ENCODE measurements at places on chromosomes 7 and 10. TPM values are rescaled to one million over a fixed set of nuclear protein-coding genes. Genes with fewer than 3 reads are reported as not detected.
A peak's percentile ranks its signal among the peaks of the same experiment; 100 is the strongest.

The CPXM2 gene
- total RNA-seq: not detected

The ZNF425 gene
- 0.91 TPM for total RNA-seq

The FBXO24 gene
- total RNA-seq: 0.80 TPM

The PTTG1IP2 gene
- not detected for total RNA-seq

The EMX2 gene
- total RNA-seq: not detected

The SCRN1 gene
- 4.9 TPM for total RNA-seq

GRCh38 chr7:136294977-136295376, 317.8 kb upstream of the MTPN start:
- no peak for DNase-seq
- H3K27ac ChIP-seq: no peak overlapping the region

DNA sequence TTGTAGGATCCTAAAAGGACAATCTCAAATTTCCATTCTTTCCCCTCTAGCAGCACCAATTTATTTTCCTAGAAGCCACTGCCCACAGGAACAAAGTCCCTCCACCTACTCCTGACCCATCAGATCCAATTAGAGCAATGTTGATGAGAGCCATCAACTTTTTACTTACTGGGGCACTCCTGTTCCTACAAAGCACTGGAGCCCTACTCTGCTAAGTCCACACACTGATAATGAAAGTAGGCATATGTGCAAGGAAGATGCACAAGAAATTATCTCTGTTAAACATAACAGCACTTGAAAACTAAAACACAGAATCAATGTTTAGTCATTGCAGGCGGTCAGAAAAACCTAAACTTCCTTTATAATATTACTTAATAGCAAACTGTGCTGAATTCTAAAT, 3.6 kb downstream of the HERPUD2 start:
- peaks cover 42% of the 10 kb centered on the region for H3K4me1 ChIP-seq
- no peaks in the 10 kb centered on the region for H3K27me3 ChIP-seq
- peak overlapping the region; percentile 96 for H3K4me3 ChIP-seq
- H3K27ac ChIP-seq: peak overlapping the region; percentile 93

DNA sequence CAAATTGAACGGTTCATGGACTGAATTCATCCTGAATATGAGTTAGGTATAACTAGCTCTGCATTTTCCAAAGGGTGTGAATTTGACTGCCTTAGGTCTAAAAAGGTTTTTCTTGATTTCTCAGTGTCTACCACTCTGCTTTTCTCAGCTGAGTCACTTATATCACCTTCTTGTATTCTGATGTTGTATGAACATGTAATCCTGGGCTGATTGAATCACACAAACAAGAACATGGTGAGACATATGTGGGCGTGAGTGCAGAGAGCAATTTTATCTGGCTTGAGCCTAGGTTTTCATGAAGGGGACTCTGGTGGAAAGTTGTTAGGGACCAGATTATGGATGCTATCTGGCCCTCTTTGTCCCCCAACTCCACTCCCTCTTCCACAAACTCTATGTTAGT, 239.8 kb downstream of the SUGCT start:
- H3K27me3 ChIP-seq: no peaks in the 10 kb centered on the region
- H3K27ac ChIP-seq: no peak overlapping the region
- no peaks in the 10 kb centered on the region for H3K4me1 ChIP-seq
- H3K36me3 ChIP-seq: no peaks in the 10 kb centered on the region

DNA sequence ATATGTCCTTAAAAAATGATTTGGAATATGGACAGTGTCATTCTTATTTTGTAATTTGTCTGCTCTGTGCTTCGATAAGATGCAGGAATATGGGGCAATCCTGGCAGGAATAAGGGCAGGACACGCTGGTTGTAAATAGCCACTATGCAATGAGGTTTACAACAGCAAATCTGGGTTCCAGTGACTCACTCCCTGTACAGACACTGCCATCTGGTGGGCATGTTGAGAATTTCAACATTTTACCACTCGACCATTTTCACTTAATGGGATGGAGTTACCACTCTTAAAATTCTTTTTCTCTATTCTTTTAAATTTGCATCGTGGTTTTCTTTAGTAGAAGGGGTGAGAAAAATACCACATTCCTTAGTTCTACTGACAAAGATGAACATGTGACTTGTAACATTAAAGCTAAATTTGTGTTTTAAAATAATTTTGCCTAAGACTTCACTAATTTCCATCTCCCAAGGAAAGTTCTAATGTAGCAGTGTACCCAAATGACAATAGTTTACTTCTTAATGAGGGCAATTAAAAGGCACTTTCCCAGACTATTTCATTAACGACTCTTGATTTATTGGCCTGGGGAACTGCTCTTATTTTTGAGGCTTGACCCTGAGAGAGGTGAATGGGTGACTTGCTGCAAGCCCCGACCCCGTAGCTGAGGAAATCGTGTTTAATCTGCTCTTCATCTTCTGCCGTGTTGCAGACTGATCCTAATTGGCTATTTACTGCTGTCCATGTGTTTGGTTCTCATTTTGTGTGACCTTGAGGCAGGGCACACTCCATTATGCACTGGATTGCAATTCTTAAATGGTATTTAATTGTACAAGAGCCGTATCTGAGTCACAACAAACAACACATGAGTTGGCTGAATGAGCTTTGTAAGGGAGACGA, 173.6 kb upstream of the IMMP2L start:
- H3K4me3 ChIP-seq: no peak overlapping the region
- no peaks in the 10 kb centered on the region for H3K4me1 ChIP-seq
- peaks cover 5% of the 10 kb centered on the region for H3K27me3 ChIP-seq
- DNase-seq: peak; percentile 61
- no peak overlapping the region for H3K27ac ChIP-seq
- H3K36me3 ChIP-seq: no peaks in the 10 kb centered on the region

GRCh38 chr10:86190291-86190690, 176.3 kb downstream of the GRID1 start:
- peaks cover 3% of the 10 kb centered on the region for H3K4me1 ChIP-seq
- H3K27ac ChIP-seq: no peak overlapping the region
- no peak for DNase-seq
- H3K36me3 ChIP-seq: no peaks in the 10 kb centered on the region
- no peak overlapping the region for H3K4me3 ChIP-seq

- peaks cover 5% of the 10 kb centered on the region for H3K4me1 ChIP-seq
- DNase-seq: no peak
- no peak overlapping the region for H3K27ac ChIP-seq
- H3K36me3 ChIP-seq: no peaks in the 10 kb centered on the region
- H3K4me3 ChIP-seq: no peak overlapping the region
Measured at GRCh38 chr7:105738133-105738532, 138.3 kb downstream of the ATXN7L1 start.

GRCh38 chr7:95986178-95986764, 213.9 kb downstream of the DYNC1I1 start:
- H3K27me3 ChIP-seq: peaks cover 17% of the 10 kb centered on the region
- no peaks in the 10 kb centered on the region for H3K4me1 ChIP-seq
- DNase-seq: no peak
- H3K36me3 ChIP-seq: no peaks in the 10 kb centered on the region
- H3K27ac ChIP-seq: no peak overlapping the region

- no peaks in the 10 kb centered on the region for H3K36me3 ChIP-seq
- peaks cover 3% of the 10 kb centered on the region for H3K4me1 ChIP-seq
- no peak for DNase-seq
- H3K27ac ChIP-seq: no peak overlapping the region
Measured at GRCh38 chr10:16527452-16527851, 5.8 kb upstream of the C1QL3 start.

DNA sequence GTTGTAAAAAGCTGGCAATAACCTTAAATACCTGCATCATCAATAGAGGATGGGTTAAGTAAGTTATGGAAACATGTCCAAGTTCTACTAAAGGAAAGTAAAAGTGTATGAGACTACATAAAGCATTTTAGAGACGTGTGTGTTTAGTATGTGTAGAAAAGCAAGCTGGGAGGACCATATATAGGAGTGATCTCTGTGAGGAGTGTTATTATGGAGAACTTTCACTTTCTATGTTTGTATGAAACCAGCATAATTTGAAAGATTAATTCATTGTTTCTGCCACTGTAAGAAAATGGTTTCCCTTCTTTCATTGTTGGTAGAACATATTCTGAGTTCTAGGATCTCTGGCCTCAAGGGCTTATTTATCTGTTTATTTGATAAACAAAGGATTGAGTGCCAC, 19.2 kb upstream of the PDLIM1 start:
- H3K4me3 ChIP-seq: no peak overlapping the region
- H3K4me1 ChIP-seq: peaks cover 23% of the 10 kb centered on the region
- H3K27ac ChIP-seq: no peak overlapping the region
- no peak for DNase-seq
- H3K36me3 ChIP-seq: no peaks in the 10 kb centered on the region

GRCh38 chr7:134636008-134636449, 10.6 kb upstream of the BPGM start:
- H3K36me3 ChIP-seq: peaks cover 10% of the 10 kb centered on the region
- H3K4me1 ChIP-seq: peaks cover 45% of the 10 kb centered on the region
- no peak for DNase-seq
- peak overlapping the region; percentile 8 for H3K4me3 ChIP-seq
- peak overlapping the region; percentile 85 for H3K27ac ChIP-seq

DNA sequence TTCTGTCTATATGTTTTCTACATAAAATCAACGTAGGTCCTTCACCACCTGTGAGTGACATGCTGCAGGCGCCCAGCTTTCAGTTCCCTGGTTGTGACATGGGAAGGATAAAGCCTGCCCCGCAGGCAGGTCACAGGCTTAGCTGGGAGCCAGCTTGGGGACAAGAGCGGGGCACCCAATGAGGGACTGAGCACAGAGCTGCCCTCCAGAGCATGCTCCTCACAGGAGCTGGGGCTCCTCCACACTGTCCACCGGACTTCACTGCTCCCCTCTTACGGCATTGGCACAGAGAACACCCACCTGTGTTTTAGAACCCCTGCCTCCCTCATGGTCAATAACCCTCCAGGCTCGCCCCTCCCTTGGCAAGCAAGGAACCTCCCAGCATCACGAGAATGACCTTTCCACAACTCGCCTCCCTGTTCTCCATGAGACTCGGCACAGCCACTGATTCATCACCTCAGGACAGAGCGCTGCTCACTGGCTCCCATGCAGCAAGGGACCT, 187.1 kb downstream of the TNS3 start:
- H3K4me1 ChIP-seq: no peaks in the 10 kb centered on the region
- no peak for DNase-seq
- no peaks in the 10 kb centered on the region for H3K36me3 ChIP-seq
- no peak overlapping the region for H3K4me3 ChIP-seq
- no peaks in the 10 kb centered on the region for H3K27me3 ChIP-seq

GRCh38 chr7:30479202-30480120, 877 bp upstream of the NOD1 start:
- H3K27me3 ChIP-seq: no peaks in the 10 kb centered on the region
- H3K27ac ChIP-seq: peak overlapping the region; percentile 91
- H3K4me1 ChIP-seq: peaks cover 40% of the 10 kb centered on the region
- peak; percentile 53 for DNase-seq
- H3K4me3 ChIP-seq: peak overlapping the region; percentile 87

DNA sequence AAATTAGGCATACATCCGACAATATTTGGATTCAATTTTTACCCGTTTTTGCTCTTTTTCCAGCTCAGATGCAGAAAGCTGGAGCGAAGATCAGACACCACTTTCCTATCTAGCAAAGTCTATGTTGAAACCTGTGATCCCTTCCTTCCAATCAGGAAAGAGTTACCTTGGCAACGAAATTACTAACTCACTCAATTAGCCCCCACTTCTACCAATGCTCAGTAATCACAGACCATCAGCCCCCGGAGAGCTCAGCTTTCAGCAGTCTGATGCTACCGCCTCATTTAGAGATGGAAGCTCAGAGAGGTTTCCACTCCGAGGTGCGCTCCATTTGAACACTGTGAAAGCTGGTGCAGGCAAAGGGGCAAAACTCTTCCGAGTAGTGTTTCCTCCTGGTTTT, 6.7 kb downstream of the FRAT1 start:
- no peak for DNase-seq
- H3K36me3 ChIP-seq: peaks cover 12% of the 10 kb centered on the region
- H3K27me3 ChIP-seq: no peaks in the 10 kb centered on the region
- peaks cover 48% of the 10 kb centered on the region for H3K4me1 ChIP-seq
- no peak overlapping the region for H3K4me3 ChIP-seq

GRCh38 chr7:29096446-29096730, 49.9 kb downstream of the CPVL start:
- no peaks in the 10 kb centered on the region for H3K36me3 ChIP-seq
- H3K27me3 ChIP-seq: peaks cover 18% of the 10 kb centered on the region
- no peak overlapping the region for H3K4me3 ChIP-seq

- DNase-seq: no peak
- H3K4me1 ChIP-seq: no peaks in the 10 kb centered on the region
- no peaks in the 10 kb centered on the region for H3K36me3 ChIP-seq
- H3K27ac ChIP-seq: no peak overlapping the region
- no peak overlapping the region for H3K4me3 ChIP-seq
Measured at GRCh38 chr7:1758028-1758858, 88.2 kb downstream of the ELFN1 start.

- no peaks in the 10 kb centered on the region for H3K27me3 ChIP-seq
- no peak overlapping the region for H3K4me3 ChIP-seq
- no peak overlapping the region for H3K27ac ChIP-seq
Measured at GRCh38 chr7:74380720-74381119, 73.0 kb upstream of the GTF2IRD1 start.

DNA sequence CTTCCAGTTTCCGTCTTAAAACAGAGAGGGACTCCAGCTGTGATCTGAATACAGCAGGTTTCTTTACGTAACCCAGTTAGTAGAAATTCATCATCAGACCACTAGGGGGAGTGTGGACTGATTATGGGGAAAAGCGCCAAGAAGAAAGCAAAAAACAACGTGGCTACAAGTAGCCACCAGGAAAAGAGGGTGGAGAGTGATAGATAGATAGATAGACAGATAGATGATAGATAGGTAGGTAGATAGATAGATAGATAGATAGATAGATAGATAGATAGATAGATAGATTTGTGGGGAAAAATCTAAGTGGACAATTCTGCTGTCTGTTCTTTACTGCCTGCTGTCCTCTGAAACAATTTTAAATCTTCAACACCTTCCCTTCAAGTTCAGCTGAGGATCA, 12.7 kb upstream of the AKR1B10 start:
- no peak overlapping the region for H3K4me3 ChIP-seq
- DNase-seq: no peak
- no peak overlapping the region for H3K27ac ChIP-seq
- H3K36me3 ChIP-seq: no peaks in the 10 kb centered on the region
- peaks cover 23% of the 10 kb centered on the region for H3K27me3 ChIP-seq

- peaks cover 12% of the 10 kb centered on the region for H3K4me1 ChIP-seq
- peaks cover 7% of the 10 kb centered on the region for H3K36me3 ChIP-seq
- H3K27me3 ChIP-seq: peaks cover 16% of the 10 kb centered on the region
- DNase-seq: no peak
Measured at GRCh38 chr10:70265032-70265689, 18.6 kb downstream of the NPFFR1 start.
